Uterine smooth muscle cell (primary cell): ENCODE measurements at places on chromosomes 4 and X. TPM values are rescaled to one million over a fixed set of nuclear protein-coding genes. Genes with fewer than 3 reads are reported as not detected.

PLXNB3 gene
- 5.5 and 8.1 TPM in 2 replicates for total RNA-seq

KIAA1210 gene
- under 0.01 TPM in 1 of 2 replicates, not detected in the other for total RNA-seq

TDO2 gene
- total RNA-seq: 0.11 TPM in 1 of 2 replicates, not detected in the other

XK gene
- 0.22 and 0.25 TPM in 2 replicates for total RNA-seq

MAGEA2 gene
- not detected in 2 replicates for total RNA-seq

TMEM144 gene
- total RNA-seq: 4.6 and 5.5 TPM in 2 replicates

TSPAN7 gene
- total RNA-seq: 0.11 TPM in 1 of 2 replicates, not detected in the other
